Stimulated activated CD4-positive, alpha-beta T cell treated with anti-CD3 and anti-CD28 coated beads, Interleukin-15, amount 100 ng/mL, for 1 hour (primary cell): ENCODE measurements at places on chromosomes 5 and 9.

- no peak for DNase-seq
These were observed at the start of gene ENTPD8 for GRCh38 chr9:137441289-137441934. ENTPD8 (minus strand) TSS chr9:137441357; CDS start chr9:137438285, 3,072 bp downstream.

DNA sequence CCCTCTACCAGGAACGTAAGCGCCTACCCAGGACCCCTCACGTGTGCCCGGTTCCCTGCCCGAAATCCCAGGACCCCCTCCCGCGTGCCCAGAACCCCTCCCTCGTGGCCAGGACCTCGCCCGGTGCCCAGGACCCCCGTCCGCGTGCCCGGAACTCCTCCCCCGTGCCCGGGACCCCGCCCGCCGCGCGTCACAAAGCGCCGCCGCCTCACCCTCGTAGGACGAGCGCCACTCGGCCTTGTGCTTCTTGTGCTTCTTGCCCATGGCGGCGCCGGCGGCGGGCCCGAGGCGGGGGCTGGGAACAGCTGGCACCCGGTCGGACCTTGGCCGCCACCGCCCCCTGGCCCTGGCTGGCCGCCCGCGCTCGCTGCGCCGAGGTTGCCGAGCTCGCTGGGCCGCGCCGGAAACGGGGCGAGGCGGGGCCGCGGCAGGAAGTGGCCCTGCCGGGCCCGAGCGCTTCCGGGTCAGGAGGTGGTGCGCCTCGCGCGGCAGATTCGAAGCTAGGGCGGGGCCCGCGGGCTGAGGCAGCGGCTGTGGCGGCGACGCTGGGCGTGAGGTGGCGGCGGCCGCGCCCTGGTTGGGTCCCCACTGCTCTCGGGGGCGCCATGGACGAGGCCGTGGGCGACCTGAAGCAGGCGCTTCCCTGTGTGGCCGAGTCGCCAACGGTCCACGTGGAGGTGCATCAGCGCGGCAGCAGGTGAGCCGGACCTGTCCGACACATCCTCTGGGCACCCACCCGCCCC, at the start of the genes BRD9 and TRIP13:
Gene BRD9 (minus strand): TSS at position 408 of the 743 bp plus-strand sequence. CDS start 144 bp downstream, at position 264.
Gene TRIP13 (plus strand): TSS at position 491 of the 743 bp plus-strand sequence. CDS start 115 bp downstream, at position 606.
- DNase-seq = peak; percentile 69

- no peak for DNase-seq
These were observed 42.0 kb downstream of the SHB start for GRCh38 chr9:38026840-38027527.

DNA sequence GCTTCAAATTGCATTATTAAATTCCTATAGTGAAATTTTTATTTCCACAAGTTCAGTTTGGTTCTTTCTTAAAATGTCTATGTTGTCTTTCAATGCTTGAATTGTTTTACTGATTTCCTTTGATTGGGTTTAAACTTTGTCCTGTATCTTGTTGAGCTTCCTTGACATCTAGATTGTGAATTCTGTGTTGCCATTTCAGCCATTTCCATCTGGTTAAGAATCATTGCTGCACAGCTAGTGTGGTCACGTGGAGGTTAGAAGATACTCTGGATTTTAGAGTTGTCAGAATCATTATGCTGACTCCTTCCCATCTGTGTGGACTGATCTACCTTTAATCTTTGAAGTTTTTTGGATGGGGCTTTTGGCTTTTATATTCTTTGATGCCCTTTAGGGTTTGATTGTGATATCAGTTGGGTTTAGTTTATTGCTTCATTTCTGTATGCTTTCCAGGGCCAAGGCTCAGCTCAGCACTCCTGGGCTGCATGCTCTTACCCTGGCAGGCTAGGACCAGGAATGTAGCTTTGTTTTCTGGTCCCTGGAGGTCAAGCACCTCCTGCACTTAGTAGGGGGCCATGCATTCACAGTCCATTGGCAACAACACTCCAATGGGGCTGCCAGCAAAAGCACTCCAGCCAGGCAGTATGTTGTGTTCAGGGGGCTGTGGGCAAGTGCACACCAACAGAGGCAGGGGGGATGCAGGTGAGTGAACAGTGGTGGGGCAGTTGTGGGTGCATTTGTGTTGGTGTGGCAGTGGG, 141.4 kb downstream of the PRR16 start:
- DNase-seq = no peak

GRCh38 chr5:169970339-169970738, 10.0 kb downstream of the INSYN2B start:
- no peak for DNase-seq

- DNase-seq = no peak
These were observed 69.2 kb upstream of the S1PR3 start for GRCh38 chr9:88922091-88922490.

DNA sequence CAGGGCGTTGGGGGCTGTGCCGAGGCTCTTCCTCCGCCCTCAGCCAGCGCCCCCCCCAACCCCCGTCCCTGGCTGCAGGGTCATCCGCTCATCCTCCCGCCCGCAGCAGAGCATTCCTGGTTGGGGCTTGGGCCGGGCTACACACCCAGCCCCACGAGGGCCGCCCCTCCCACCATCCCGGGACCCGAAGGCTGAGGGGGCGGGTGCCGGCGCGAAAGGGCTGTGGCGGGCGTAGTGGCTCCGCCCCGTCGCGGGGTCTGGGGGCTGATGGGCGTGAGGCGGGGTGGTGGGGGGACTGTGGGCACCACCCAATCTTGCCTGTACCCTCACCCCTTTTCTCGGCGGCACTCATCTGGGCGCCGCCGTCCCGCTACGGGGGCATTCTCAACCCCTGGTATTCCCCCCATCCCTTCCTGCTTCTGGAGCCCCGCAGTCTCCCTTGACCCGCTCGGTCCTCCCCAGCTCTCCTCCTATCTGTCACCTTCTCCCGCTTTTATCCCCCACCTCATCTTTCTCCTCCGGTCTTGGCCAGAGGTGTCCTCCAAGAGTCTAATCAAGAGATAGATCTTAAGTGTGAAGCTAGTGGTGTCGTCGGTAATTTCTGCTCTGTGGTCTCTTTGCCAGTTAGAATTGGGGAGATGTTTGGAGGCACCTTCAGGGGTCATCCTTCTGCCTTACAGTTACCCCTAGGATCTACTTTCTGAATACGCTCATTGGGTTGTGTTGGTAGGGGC, 1.6 kb downstream of the FER start:
- DNase-seq = no peak

- DNase-seq = no peak
These were observed 32.0 kb downstream of the PLPP1 start for GRCh38 chr5:55502759-55503158.

- no peak for DNase-seq
These were observed 177.6 kb upstream of the TLX3 start for GRCh38 chr5:171131497-171131896.

- DNase-seq = no peak
These were observed 12.8 kb downstream of the PAM start for GRCh38 chr5:102767862-102768261.

DNA sequence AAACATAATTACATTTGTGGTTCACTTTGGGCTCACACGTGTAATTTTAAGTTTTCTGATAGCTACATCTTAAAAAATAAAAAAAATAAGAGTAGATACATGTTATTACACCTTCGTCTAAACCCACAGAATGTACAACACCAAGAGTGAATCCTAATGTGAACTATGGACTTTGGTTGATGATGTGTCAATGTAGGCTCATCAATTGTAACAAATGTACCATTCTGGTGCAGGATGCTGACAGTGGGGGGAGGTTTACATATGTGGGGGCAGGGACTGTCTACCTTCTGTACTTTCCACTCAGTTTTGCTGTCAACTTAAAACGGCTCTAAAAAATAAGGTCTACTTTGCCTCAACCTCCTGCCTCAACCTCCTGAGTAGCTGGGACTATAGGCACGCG, 2.5 kb upstream of the RECK start:
- DNase-seq = no peak

DNA sequence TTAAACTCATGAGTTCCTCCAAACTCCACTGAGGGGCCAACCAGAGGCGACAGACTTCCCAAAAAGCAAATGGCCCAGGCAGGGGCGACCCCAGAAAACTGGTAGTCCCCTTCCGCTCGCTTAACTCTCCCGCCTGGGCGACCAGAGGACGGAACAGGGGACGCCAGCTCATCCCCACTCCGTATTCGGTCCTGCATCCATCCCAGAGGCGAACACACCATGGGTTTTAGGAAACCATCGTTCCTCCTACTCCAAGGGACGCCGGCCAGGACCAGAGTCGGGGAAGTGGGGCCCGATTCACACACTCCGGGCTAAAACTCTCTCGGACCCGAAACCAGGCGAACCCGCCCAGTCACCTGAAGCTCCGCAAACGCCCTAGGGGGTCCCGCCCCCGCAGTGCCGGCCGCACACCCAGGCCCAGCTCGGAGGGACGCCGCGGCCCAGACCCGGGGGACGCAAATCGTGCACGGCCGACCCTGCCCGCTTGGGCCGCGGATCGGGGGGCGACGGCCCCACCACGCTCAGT, 478 bp downstream of the TEX10 start:
- peak; percentile 4 for DNase-seq

GRCh38 chr5:145806923-145807322, 28.2 kb downstream of the PRELID2 start:
- DNase-seq = no peak

DNA sequence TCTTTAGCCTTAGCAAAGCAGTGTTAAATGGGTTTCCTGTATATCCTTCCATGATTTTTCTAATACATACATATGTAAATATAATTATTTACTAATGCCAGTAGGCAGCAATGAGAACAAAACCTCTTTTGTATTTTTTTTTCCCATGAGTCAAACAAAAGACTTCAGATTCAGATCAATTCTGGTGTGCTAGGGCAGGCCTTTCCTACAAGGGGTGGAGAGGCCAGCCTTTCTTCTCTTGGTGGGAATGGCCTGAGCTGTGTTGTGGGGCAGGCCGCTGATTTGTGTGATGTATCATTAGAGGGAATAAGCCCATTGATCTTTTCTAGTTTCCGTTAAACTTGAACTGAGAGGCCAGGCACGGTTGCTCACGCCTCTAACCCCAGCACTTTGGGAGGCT, 115.5 kb upstream of the DMRT1 start:
- no peak for DNase-seq

DNA sequence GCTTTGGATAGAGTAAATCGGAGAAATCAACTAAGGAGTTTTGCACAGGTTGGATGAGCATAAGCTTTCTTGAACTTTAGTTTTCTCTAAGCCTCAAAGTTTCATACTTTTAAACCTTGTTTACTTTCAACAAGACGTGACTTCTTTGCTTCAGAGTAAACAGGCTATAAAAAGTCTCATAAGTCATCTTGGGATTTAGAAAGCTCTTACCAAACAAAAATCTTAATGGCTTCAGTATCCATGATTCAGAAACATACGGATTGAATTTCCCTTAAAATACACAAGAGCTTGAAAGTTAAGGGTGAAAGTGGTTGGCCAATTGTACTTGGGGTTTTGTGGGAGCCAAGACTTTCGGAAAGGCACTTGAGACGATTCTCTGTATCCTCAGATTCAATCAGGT, 270.9 kb upstream of the ANKH start:
- DNase-seq = no peak

- DNase-seq = no peak
These were observed 8.7 kb upstream of the C5orf34 start for GRCh38 chr5:43523662-43524072.

DNA sequence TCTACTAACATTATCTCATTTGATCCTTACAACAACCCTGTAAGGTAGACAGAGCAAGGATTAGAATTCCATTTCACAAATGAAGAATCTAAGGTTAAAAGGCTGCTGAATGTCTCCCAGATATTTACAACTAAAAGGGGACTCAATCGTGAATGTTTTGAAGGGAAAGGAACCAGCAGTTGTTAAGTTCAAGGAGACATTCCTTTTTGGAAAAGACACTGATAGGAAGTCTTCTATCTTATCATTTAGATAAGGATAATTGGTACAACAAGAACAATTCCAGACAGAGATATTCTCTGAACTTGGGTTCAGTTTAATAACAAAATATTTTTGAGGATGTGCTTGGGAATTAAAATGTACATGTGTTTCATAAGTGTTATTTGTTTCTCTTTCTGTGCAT, 37.5 kb upstream of the CER1 start:
- no peak for DNase-seq

DNA sequence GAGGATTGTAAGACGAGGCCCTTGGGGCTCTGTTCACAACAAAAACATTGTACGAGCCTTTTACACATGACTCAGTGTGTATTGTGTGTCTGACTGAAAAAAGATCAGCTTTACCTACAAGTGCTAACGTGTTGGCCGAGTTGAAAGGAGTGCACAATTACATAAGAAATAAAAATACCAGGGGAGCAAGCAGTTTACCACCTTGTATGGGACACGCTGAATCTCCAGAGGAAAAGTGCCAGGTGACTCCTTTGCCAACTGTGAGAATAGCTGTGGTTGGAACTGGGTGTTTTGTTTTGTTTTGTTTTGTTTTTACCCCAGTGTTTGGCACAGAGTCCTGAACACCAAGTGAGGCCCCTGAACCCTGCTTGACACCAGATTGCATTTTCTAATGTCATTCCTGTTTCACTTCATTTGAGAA, 32.8 kb upstream of the ZSWIM6 start:
- no peak for DNase-seq

DNA sequence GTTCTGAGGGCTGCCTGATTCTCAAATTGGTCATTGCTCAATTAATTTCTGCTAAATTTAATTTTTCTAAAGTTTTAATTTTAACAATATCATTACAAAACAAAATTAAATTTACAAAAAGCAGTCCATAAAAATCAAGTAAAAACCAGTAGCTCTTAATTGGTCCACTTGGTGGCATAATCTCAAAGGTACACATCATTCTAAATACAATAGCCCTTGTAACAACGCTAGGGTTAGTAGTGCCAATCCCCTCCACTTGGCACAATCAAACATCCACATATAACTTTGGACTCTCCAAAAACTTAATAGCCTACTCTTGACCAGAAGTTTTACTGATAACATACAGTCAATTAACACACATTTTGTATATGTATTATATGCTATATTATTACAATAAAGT, 1.9 kb upstream of the NDUFB6 start:
- DNase-seq = no peak

- no peak for DNase-seq
These were observed 156.4 kb downstream of the CACNA1B start for GRCh38 chr9:138033950-138034349.

- no peak for DNase-seq
These were observed 76.6 kb upstream of the DAB2 start for GRCh38 chr5:39501397-39501796.

DNA sequence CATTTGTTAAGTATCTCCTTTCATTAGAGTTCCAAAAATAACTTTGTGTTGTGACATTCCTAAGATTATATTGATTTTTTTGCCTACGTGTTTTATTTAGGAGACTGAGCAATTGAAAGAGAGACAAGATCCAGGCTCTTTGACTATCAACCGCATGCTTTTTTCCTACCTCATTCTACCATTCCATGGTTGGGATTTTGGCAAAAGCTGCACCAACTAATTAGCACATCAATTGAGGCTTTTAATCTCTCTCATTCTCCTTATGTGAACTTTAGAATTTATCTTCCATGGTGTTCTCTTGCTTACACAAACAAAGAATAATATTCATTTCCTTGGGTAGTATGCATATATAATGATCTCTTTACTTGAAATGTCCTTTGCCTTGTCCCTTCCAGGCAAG, 338.7 kb upstream of the SMC2 start:
- no peak for DNase-seq

DNA sequence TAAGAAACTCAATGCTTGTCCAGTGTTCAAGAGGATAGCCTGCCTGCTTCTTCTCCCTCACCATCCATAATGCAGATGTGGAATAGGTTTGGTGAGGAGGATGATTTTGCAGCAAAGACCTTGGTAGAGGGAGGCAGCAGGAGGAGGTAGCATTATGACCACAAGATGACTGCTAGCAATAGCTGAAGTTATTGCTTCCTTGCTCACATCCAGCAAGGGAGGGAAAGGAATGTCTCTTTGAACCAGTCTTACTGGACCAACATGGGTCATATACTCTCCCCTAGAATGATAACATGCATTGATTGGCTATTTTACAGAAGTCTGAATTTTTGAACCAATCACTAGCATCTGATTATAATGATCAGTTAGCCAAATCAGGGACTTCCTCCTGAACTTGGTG, 607.6 kb downstream of the EBF1 start:
- no peak for DNase-seq

GRCh38 chr5:131272724-131273123, 8.9 kb downstream of the CDC42SE2 start:
- no peak for DNase-seq
